ENCODE measurements at places on chromosomes 1 and 21.

DNA sequence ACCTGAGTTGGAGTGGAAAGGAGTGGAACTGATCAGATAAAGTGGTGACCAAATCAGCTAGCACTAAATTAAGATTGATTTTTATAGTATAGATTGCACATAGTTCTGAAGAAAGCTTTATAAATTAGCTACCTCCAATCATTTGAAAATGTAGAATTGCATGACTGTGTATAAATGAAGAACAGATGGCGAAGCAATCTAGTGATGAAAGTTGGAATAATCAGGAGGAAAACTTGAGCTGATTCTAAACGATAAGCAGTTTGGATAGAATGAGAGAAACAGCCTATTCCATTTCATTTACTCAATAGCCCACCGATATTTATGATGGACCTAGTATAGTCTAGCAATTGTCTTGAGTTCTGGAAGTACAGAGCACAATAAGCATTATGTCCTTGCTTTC, 661.5 kb downstream of the PLA2G4A start:
- H3K4me1 ChIP-seq: peaks cover 8% of the 10 kb centered on the region
- H3K36me3 ChIP-seq: no peaks in the 10 kb centered on the region
- peaks cover 7% of the 10 kb centered on the region for H3K27me3 ChIP-seq
- H3K4me3 ChIP-seq: no peak overlapping the region
- H3K27ac ChIP-seq: no peak overlapping the region
- no peak for DNase-seq

- no peaks in the 10 kb centered on the region for H3K36me3 ChIP-seq
- no peaks in the 10 kb centered on the region for H3K4me1 ChIP-seq
- no peak for DNase-seq
- no peaks in the 10 kb centered on the region for H3K27me3 ChIP-seq
Measured at GRCh38 chr1:89615676-89616598, 17.0 kb upstream of the LRRC8C start.

DNA sequence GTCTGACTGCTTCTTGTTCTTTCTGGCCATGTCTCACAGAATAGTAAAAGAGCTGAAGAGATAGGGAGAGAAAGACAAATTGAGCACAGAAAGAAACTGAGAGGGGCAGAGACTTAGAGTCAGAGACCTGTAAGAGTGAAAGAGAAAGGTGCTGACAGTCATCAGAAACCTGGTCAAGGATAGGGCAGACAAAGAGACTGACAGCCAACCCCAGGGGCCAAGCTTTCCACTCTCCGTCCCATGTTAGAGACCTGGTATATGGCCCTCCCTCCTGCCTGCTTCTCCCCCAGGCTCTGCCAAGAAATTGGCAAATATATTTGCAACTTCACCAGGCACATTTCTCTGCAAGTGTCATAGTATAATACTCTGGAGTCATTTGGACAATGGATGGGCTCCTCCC, 64.6 kb downstream of the RHBG start:
- H3K27me3 ChIP-seq: peaks cover 96% of the 10 kb centered on the region
- H3K27ac ChIP-seq: no peak overlapping the region
- no peak for DNase-seq

GRCh38 chr1:27058966-27059669, 46.5 kb upstream of the TENT5B start:
- no peak overlapping the region for H3K4me3 ChIP-seq
- no peak overlapping the region for H3K27ac ChIP-seq
- no peaks in the 10 kb centered on the region for H3K27me3 ChIP-seq
- no peak for DNase-seq
- H3K4me1 ChIP-seq: peaks cover 21% of the 10 kb centered on the region

- no peaks in the 10 kb centered on the region for H3K27me3 ChIP-seq
- no peak overlapping the region for H3K27ac ChIP-seq
- DNase-seq: no peak
- H3K4me3 ChIP-seq: no peak overlapping the region
Measured at GRCh38 chr21:45442276-45442675, 37.3 kb downstream of the COL18A1 start.

- H3K27ac ChIP-seq: no peak overlapping the region
- H3K4me3 ChIP-seq: no peak overlapping the region
Measured at GRCh38 chr1:61605607-61606321, 119.2 kb downstream of the TM2D1 start.

DNA sequence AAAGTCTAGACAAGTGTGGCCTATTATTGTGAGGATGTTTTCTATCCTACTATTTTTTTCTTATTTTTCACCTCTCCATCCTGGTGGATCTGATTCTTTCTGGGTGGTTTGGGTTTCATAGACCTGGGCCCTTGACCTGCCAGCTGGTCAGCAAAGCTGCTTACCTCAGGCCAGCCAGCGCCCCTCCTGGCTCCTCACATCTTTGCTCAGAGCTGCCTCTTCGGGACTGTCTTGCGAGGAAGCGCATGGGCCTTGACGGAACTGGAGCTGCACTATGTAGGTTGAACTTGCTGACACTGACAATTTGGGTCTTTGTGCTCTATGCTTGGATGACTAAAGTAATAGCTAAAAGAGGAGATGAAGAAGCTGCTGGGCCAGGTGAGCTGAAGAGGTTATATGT, 138.5 kb upstream of the SYT6 start:
- no peak overlapping the region for H3K4me3 ChIP-seq
- no peak overlapping the region for H3K27ac ChIP-seq
- DNase-seq: no peak
- H3K36me3 ChIP-seq: no peaks in the 10 kb centered on the region
- peaks cover 8% of the 10 kb centered on the region for H3K27me3 ChIP-seq

DNA sequence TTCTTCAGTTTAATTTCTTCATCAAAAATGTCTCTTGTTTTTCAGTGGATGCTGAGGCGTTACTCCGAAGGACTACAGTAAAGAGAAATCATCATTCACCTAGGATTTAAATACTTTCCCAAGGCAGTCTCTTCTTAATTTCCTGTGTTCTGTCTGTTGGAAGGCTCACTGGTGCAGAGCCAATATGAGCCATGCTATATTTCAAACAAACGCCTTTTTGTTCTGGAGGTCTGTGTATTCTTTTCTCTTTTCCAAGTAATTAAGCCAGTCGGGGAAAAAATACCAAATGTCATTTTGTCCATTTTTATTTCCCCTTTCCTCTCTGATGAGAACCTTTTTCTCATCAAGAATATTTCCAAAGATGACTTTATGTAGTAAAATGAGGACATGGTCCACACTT, 206.5 kb downstream of the RWDD3 start:
- DNase-seq: no peak
- H3K27ac ChIP-seq: no peak overlapping the region
- no peaks in the 10 kb centered on the region for H3K36me3 ChIP-seq
- H3K4me3 ChIP-seq: no peak overlapping the region

- H3K27ac ChIP-seq: peak overlapping the region; percentile 53
- H3K36me3 ChIP-seq: peaks cover 5% of the 10 kb centered on the region
- H3K4me3 ChIP-seq: peak overlapping the region; percentile 91
- no peak for DNase-seq
Measured at GRCh38 chr1:200043336-200043668, 15.8 kb downstream of the NR5A2 start.
